Naive thymus-derived CD8-positive, alpha-beta T cell (primary cell): ENCODE measurements at places on chromosomes 1 and 21. TPM values are rescaled to one million over a fixed set of nuclear protein-coding genes. Genes with fewer than 3 reads are reported as not detected.
A peak's percentile ranks its signal among the peaks of the same experiment; 100 is the strongest.

- H3K36me3 ChIP-seq, result no peaks in the 10 kb centered on the region
- no peaks in the 10 kb centered on the region for H3K27me3 ChIP-seq
- no peaks in the 10 kb centered on the region for H3K4me1 ChIP-seq
- H3K4me3 ChIP-seq, result no peak overlapping the region
These were observed 26.3 kb downstream of the CLIC4 start for GRCh38 chr1:24771574-24771973.

- no peak overlapping the region for H3K4me3 ChIP-seq
- DNase-seq, result no peak
- no peaks in the 10 kb centered on the region for H3K27me3 ChIP-seq
- no peak overlapping the region for H3K27ac ChIP-seq
These were observed 75.4 kb downstream of the RGS2 start for GRCh38 chr1:192884241-192884640.

The PGLYRP4 gene
- not detected for total RNA-seq

- no peak overlapping the region for H3K27ac ChIP-seq
- H3K4me3 ChIP-seq, result no peak overlapping the region
- DNase-seq, result no peak
- H3K27me3 ChIP-seq, result peaks cover 3% of the 10 kb centered on the region
- no peaks in the 10 kb centered on the region for H3K36me3 ChIP-seq
These were observed 44.1 kb upstream of the CXADR start for GRCh38 chr21:17468698-17469097.

The PER3 gene
- 5.5 TPM for total RNA-seq

DNA sequence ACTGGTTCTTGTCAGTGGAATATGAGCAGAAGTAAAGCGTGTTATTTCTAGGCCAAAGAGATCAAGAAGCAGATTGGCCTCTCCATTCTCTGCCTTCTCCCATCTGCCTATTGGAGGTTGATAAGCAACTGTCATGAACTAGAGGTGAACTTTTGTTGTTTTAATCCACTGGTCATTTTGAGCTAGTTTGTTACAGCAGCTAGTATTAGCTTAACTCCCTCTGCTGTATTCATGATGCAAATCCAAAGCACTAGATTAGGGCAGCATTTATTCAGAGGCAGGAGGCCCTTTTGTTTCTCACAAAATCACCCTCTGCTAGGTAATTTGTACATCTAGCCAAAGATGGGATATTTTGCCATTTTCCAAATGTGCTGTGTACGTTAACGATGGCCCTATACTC, 97.3 kb upstream of the DPT start:
- H3K27me3 ChIP-seq, result no peaks in the 10 kb centered on the region
- no peaks in the 10 kb centered on the region for H3K36me3 ChIP-seq
- DNase-seq, result no peak
- no peaks in the 10 kb centered on the region for H3K4me1 ChIP-seq

DNA sequence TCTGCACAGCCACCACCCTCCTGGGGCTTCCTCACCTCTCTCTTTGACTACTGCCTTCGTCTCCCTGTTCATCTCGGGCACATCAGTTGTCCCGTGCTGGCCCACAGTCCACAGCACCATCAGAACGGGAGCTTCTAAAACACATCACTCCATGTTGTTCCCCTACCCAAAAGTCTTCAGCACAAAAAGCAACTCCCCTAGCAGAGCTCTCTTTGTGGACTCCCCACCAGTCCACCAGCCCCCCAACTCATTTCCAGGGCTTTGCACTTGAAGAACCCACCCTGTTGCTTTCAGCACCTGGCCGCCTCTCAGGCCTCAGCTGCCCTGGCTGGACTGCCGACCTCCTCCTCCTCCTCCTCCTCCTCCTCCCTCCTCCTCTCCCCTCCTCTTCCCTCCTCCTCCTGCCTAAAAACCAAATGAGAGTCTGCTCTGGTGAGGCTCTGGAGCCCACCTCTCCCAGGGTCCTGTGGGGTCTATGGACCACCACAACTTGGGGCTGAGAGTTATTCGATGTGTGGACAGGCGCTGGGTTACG, 251.2 kb upstream of the VAMP3 start:
- peaks cover 1% of the 10 kb centered on the region for H3K4me1 ChIP-seq
- H3K36me3 ChIP-seq, result no peaks in the 10 kb centered on the region
- no peak overlapping the region for H3K27ac ChIP-seq
- no peak overlapping the region for H3K4me3 ChIP-seq
- DNase-seq, result no peak

The WNT3A gene
- total RNA-seq, result not detected

The CHIT1 gene
- 0.75 TPM for total RNA-seq

The KRTAP13-2 gene
- total RNA-seq, result not detected

DNA sequence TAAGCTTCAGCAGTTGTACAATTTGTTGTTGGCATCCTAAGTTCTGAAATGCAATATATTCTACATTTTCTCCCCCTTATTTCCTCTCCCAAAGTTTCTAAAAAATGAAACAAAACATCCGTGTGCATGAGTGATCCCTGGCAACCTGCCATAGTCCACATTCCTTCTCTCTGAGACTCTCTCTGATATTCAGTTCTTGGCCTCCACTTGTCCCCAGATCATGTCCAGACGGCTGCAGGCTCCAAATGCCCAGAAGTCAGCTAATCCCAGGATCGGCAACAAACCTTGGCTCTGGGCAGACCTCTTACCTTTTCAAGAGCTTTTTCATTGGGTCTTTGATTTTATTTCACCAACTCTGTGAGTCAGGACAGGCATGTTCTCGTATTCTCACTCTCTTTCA, 187.8 kb downstream of the ETS2 start:
- H3K27me3 ChIP-seq, result peaks cover 16% of the 10 kb centered on the region
- no peak overlapping the region for H3K27ac ChIP-seq
- no peak overlapping the region for H3K4me3 ChIP-seq
- H3K36me3 ChIP-seq, result no peaks in the 10 kb centered on the region

The NCAM2 gene
- total RNA-seq, result not detected

DNA sequence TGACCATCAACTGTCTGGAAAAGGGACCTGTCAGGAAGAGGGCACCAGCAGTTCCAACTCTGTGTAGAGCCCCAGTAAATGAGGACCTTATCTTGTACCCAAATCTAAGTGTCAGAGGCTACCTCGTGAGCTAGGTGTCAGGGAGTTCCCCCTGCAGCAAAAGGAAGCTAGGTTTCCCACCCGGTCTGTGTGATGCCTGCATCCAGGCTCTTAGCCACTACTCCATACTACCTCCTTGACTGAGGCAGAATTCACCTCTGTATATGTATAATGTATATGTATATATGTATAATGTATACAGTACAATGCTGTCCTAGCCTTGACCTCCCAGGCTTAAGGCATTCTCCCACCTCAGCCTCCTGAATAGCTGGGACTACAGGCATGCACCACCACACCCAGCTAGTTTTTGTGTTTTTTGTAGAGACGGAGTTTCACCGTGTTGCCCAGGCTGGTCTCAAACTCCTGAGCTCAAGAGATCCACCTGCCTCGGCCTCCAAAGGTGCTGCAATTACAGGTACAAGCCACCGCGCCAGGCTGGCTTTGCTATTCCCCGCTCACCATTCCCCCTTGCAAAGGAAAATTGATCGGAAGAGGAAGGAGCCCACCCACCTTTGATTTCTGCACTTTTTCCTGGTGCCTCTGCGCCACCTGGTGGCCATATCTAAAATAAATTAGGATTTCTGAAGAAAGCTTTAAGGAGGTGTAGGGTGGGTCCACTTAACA, 15.7 kb upstream of the LUZP1 start:
- peak; percentile 73 for DNase-seq
- H3K4me3 ChIP-seq, result peak overlapping the region; percentile 71
- peaks cover 4% of the 10 kb centered on the region for H3K4me1 ChIP-seq
- H3K27me3 ChIP-seq, result no peaks in the 10 kb centered on the region
- H3K27ac ChIP-seq, result peak overlapping the region; percentile 14
- H3K36me3 ChIP-seq, result no peaks in the 10 kb centered on the region

GRCh38 chr1:36183309-36183856, 27.4 kb downstream of the MAP7D1 start:
- peak overlapping the region; percentile 80 for H3K27ac ChIP-seq
- no peak overlapping the region for H3K4me3 ChIP-seq
- peaks cover 30% of the 10 kb centered on the region for H3K36me3 ChIP-seq
- H3K4me1 ChIP-seq, result peaks cover 3% of the 10 kb centered on the region
- DNase-seq, result no peak

The FLG gene
- not detected for total RNA-seq

- H3K36me3 ChIP-seq, result peaks cover 6% of the 10 kb centered on the region
- no peak for DNase-seq
- no peak overlapping the region for H3K4me3 ChIP-seq
- H3K4me1 ChIP-seq, result no peaks in the 10 kb centered on the region
These were observed 143.4 kb downstream of the ZZZ3 start for GRCh38 chr1:77538956-77539518.

The SLC9C2 gene
- total RNA-seq, result not detected

DNA sequence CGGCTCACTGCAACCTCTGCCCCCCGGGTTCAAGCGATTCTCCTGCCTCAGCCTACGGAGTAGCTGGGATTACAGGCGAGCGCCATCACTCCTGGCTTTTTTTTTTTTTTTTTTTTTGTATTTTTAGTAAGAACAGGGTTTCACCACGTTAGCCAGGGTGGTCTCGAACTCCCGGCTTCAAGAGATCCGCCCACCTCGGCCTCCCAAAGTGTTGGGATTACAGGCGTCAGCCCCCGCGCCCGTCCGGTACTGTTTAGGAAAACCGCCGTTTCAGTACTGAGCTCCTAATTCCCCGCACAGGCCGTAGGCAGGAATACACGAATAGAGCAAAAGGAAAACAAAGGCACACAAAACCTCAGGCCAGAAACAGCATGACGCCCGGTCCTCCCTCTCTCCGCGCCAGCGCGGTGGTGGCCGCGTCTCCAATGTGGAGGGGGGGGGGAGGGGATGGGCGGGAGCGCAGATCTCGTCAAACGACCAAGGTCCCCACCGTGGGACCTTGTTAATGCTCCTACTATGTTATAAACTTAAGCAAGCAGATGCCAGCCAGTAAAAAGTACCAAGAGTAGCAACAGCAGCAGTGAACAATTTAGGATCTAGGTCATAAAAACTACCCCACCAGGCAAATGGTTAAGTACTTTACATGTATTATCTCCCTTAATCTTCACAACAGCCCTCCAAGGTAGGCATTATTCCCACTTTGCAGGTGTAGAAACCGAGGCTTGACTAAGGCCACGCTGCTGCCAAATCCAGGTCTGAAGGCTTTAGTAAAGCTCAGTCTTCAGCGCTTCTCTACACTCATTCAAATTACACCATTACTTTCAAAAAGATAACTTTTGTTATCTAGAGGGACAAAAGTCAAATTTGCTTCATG, 648 bp upstream of the ADAR start:
- peak overlapping the region; percentile 97 for H3K4me3 ChIP-seq
- H3K4me1 ChIP-seq, result peaks cover 69% of the 10 kb centered on the region
- H3K27me3 ChIP-seq, result no peaks in the 10 kb centered on the region
- H3K36me3 ChIP-seq, result peaks cover 25% of the 10 kb centered on the region
- DNase-seq, result peak; percentile 34

The RPRD2 gene
- total RNA-seq, result 65.1 TPM

The RPE65 gene
- total RNA-seq, result not detected
